ENCODE measurements at places on chromosomes 1 and 21.

GRCh38 chr1:72037745-72038343 is 244.5 kb downstream of the NEGR1 start:
- peak; percentile 57 for DNase-seq

GRCh38 chr1:160315359-160315758 is 27.7 kb downstream of the COPA start:
- no peak for DNase-seq

DNA sequence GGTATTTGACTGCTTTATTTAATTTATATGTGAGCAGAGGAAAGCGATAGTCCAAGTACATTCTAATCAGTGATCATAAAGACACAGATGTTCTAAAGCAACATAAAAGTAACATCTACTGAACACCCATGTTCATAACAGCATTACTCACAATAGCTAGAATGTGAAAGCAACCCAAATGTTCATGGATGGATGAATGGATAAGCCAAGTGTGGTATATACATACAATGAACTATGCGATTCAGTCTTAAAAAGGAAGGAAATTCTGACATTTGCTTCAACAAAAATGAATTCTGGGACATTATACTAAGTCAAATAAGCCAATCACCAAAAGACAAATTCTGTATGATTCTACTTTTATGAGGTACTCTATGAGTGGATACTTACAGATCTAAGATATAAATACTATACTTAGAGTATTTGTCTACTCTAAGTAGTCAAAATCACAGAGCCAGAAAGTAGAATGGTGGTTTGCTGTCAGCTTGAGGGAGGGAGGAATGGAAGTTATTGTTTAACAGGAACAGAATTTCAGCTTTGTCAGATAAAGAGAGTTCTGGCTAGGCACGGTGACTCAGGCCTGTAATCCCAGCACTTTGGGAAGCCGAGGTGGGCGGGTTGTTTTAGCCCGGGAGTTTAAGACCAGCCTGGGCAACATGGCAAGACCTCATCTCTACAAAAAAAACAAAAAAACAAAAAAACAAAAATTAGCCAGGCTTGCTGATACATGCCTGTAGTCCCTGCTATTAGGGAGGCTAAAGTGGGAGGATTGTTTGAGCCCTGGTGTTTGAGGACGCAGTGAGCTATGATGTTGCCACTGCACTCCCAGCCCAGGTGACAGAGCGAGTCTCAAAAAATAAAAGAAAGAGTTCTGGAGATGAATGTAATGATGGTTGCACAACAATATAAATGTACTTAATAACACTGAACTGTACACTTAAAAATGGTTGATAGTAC is 79.7 kb upstream of the ARHGAP29 start:
- no peak for DNase-seq

DNA sequence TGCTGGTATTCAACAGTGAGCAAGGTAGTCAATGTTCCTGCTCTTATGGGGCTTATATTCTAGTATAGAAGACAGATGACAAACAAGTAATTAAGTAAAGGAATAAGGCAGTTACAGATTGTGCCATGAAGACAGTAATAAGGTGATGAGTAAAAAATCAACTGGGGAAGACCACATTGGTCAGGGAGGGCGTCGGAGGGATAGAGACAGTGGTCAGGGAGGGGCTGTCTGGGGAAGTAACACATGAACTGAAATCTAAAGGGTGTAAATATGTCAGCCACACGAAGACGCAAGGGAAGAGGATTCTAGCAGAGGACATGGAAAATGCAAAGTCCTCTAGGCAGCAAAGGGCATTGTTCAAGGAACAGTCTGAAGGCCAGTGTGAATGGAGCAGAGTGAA is 10.1 kb downstream of the IL12RB2 start:
- no peak for DNase-seq

- no peak for DNase-seq
Measured at GRCh38 chr1:42381280-42381673, 685 bp downstream of the RIMKLA start.

- no peak for DNase-seq
Measured at GRCh38 chr21:43902441-43902840, 37.4 kb downstream of the AGPAT3 start.

GRCh38 chr1:23953020-23953419 is 6.6 kb upstream of the PNRC2 start:
- no peak for DNase-seq

GRCh38 chr1:31799895-31800673 is 15.7 kb downstream of the SPOCD1 start:
- DNase-seq: no peak

- no peak for DNase-seq
Measured at GRCh38 chr1:58460469-58460868, 86.1 kb downstream of the OMA1 start.

DNA sequence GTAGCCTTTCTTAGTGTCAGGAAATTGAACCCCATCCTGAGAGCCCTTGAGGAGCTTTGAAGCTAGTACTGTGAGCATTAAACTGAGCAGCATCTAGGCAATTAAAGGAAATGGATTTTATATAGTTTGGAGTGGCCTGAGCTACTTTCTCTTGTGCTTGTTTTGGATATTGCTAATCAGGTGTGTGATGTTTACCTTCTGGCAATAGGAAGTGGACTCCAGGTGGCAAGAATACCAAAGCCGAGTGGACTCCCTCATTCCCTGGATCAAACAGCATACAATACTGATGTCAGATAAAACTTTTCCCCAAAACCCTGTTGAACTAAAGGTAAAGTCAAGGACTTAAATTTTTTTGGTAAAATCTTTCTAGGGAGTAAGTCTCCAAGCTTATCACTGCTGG is 79.4 kb downstream of the MACF1 start:
- no peak for DNase-seq

DNA sequence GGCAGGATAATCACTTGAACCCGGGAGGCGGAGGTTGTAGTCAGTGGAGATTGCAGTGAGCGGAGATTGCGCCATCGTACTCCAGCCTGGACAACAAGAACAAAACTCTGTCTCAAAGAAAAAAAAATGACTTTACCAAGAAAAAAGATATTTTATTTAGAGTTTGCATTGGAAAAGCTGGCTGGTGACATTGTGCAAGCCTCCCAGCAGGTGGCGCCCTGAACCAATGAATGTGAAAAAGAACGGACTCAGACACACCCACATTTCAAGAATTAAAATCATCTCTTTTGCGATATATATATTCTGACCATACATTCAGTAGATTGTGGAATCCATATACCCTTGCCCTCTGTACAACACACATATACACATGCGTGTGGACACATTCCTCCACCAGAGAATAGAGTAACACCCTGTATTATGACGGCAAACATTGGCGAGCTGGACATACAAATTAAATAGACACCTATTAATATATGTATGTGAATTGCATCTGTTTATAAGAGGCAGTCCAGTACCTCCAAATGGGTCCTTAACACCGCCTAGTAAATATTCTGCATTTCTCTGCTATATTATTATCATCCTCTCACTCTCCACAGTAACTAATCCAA is 39.0 kb upstream of the CADM3 start:
- peak; percentile 88 for DNase-seq

GRCh38 chr1:35568975-35569395 is 4.1 kb upstream of the TFAP2E start:
- peak; percentile 90 for DNase-seq

- no peak for DNase-seq
Measured at GRCh38 chr1:198455966-198456365, 84.5 kb downstream of the ATP6V1G3 start.

DNA sequence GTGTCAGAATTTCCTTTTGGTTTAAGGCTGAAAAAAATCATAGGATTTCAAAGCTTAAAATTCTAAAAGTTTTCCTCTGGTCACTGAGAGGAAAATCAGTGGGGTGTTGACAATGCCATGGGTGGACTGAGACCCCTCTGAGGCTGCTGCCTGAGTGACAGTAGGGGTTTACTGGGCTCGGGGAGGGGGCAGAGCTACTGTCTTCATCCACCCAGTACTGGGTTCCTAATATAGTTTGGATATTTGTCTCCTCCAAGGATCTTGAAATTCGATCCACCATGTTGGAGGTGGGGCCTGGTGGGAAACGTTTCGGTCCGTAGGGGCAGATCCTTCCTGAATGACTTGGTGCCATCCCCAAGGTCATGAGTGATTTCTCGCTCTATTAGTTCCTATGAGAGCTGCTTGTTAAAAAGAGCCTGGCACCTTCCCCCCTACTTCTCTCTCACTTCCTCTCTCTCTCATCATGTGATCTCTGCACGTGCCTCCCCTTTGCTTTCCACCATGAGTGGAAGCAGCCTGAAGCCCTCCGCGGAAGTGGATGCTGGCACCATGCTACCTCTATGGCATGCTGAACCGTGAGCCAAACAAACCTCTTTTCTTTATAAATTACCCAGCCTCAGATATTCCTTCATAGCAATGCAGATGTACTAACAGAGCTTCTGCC is 72.3 kb downstream of the MAP10 start:
- no peak for DNase-seq
